ENCODE measurements at places on chromosomes 11 and 22.

- no peak for DNase-seq
These were observed 61.4 kb downstream of the MTMR3 start for GRCh38 chr22:29944339-29944738.

DNA sequence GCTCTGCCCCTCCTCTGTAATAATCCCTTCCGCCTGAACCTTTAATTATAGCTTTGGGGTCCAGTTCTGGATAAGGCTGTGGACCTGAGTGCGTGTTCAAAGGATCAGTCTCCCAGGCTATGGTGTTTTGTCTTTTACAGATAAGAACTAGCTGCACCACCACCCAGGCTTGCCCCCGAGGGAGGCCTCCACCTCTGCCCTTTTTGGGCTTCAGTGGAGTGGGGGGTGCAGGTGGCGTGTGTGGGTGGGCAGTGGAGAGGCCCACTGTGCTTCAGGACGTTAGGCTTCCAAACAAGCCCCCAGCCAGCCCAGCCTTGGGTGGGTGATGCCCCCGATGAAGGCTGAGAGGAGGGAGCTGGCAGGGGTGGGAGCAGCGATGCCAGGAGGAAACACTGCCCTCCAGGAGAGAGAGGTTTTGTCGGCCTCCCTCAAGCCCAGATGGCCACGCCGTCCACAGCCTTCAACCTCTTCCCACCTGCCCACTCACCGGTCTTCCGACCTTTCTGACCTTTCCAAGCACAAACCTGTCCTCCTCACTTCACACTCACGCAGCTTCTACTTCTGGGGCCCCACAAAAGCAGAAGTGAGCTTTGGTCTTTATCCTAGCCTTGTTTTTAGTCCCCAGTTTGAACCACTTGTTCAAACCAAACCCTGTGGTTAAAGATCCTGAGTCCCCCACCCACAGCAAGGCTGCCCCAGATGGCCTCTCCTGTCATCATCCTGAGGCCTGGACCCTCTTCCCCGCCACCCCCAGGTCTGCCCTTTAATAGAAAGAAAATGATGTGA is 20.4 kb downstream of the PSMD13 start:
- DNase-seq = no peak

DNA sequence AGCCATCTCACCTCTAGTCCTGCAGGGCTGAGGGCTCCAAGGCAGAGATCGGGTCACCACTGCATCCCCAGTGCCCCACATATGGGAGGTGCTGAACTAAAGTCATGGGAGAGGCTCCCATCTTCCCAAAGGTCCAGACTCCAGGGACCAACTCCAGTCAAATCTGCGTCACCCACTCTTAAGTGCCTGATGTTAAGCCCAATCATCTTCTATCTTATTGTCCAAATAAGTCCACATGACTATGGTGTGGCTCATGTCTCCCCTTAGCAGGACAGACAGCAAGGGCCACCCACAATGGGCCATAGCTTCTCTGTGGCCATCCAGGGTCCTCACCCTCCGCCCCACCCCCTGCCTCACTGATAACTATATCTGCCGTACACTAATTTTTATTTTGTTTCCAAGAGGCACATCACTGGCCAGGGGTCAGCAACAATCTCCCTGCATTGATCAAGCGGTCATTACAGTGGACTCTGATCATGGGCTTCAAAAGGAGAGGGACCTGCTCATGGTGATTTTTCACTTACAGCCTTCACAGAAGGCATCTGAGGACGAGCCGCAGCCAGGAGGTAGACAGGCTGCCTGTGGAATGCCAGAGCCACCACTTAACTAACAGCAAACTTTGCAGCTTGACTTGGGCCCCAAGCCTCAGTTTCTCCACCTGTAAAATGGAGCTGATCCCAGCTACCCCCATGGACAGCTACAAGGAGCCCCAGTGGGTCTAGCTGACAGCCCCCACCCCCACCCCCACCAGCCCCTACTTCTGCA is 23.3 kb downstream of the MYH9 start:
- DNase-seq = no peak

DNA sequence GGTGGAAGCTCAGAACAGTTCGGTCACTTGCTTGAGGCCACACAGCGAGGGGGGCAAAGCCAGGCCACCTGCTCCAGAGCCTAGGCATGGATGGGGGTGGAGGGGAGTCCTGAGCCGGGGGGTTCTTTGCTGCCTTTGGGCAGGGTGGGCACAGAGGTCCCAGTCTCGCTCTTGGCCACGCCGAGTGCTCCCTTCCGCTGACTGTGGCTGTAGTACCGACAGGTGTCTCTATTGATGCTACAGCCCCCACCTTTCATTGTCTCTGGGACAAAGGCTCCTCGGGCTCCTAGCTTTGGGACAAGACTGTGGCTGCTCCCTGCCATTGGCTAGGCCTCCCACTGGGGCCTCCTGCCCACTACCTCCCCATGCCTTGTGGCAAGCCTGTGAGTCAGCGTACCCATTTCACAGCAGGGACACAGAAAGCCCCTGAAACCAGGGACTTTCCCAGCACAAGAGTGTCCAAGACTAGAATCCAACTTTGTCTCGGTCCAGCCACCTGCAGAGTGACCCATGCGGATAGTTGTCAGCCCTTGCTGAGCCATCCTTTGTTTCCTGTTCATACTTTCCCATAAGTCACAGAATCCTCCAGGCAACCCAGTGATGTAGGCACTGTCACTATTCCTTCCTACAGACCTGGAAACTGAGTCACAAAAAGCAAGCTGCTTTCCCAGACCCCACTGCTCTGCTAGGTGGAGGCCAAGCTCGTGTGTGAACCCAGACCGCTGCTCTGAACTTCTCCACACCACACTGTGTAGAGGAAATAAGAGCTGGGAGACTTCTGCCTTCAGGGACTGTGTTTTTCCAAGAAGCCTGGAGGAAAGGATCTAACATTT is 17.2 kb downstream of the MYEOV start:
- no peak for DNase-seq

GRCh38 chr11:45660729-45661438 is 4.5 kb downstream of the CHST1 start:
- DNase-seq = no peak

GRCh38 chr22:18042685-18043084 is 18.3 kb upstream of the MICAL3 start:
- DNase-seq = no peak

- DNase-seq = no peak
These were observed 241.5 kb downstream of the DDX10 start for GRCh38 chr11:108906329-108906728.

DNA sequence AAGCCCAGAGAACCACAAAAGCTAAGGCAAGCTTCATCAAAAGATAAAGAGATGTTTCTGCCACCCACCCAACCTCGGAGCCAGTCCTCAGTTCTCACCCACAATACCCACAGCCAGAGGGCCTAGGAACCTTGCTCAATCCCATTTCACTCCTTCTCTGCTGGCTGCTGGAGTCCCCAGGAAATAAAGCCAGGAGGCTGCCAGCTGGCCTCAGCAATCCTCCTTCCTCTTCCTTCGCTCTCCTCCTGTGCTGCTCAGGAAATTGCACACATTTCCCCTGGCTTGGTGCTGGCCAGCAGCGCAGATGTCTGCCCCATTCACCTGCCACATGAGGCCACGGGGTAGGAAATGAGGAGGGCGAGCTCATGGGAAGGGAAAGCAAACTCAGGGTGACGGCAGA is 91.8 kb upstream of the LDLRAD3 start:
- DNase-seq = no peak

DNA sequence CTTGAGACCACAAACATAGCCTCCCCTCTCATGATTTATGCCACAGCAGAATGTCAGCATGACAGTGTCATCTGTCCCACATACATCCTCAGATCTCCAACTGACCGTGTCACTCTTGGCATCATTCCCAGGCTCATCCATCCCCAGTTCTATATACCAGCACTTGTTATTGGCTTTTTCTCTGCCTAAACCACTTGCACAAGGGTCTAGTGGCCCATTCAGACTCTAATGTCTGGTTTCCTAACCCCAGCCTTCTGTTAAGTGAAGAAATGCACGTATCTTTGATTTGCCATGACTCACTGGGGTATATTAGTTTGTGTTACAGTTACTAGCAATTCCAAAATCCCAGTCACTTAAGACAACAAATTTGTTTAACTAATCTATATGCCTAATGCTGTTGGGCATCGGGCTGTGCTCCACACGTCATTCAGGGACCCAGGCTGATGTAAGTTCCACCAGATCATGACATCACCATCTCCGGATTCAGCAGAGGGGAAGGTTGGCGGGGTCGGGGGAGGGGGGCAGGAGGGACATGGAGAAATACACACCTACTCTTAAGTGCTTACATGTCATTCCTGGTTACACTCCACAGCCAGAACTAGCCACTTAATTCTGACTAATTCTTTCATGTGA is 517.4 kb downstream of the BUD13 start:
- no peak for DNase-seq

DNA sequence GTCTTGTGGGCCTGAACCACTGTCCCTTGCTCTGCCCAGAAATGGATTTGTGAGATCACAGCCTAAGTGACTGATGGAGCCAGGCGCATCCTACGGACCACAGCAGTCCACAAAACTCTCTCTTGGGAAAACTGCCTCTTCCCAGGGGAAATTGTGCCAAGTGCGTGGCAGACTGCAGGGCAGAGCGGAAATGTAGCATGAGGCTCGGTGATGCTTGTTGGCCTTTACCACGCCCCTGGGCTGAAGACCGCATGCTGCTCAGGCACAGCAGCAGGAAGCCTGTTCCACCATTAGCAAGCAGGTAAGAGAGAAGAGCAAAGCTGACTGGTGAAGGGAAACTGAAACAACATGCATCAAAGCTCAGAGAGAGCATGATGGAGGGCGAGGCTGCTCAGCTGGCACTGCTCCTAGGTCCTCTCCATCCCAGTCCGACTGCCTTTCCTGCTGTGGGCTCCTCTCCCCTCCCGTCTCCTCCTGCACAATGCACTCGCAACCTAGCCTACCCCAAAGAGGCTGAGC is 26.5 kb upstream of the SCARF2 start:
- DNase-seq = peak; percentile 78

DNA sequence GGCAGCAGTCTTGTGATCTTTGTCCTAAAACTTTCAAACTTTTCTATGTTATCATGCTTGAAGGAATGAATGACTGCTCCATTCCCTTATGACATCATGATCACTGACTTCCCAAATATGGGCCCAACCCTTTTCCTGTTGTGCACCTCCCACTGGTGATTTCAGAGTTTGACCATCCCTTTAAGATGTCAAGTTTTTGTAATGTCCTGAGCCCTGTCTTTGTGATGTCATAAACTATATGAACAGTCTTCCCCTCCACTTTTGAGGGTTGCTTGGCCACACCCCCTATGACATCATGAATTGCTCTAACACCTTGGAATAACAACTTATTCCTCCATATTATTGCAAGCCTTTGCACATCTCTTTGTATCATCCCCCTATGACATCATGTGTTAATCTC is 16.5 kb upstream of the NUCB2 start:
- no peak for DNase-seq

DNA sequence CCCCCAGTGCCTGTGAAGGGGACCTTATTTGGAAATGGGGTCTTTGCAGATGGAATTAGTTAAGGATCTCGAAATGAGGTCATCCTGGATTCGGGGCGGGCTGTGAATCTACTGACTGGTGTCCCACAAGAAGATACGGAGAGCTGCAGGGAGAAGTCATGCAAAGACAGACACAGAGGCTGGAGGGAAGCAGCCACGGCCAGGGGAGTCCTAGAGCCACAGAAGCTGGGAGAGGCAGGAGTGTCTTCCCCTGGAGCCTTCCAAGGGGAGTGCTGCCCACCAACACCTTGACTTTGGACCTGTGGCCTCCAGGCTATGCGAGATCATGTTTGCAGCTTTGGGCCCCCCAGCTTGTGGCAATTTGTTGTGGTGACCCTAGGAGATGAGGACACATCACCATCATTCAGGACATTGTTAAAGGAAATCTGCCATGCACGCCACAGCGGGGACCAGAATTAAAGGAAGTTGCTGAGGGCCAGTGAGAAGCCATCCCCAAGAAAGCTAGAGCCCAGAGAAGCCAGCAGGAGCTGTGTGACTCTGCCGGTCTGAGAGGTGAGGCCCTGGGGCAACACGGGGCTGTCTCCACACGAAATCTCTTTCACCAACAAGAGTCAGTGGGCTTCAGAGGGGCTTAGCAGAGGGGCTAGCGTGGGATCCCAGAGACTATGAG is 434.7 kb downstream of the BRD1 start:
- no peak for DNase-seq

GRCh38 chr22:36042240-36042639 is 13.6 kb upstream of the RBFOX2 start:
- DNase-seq = no peak

GRCh38 chr11:9314291-9315077 is at the start of gene TMEM41B:
Gene TMEM41B, minus strand, starts transcription at chr11:9314593. Its CDS starts 152 bp downstream, at chr11:9314441.
- peak; percentile 99 for DNase-seq

DNA sequence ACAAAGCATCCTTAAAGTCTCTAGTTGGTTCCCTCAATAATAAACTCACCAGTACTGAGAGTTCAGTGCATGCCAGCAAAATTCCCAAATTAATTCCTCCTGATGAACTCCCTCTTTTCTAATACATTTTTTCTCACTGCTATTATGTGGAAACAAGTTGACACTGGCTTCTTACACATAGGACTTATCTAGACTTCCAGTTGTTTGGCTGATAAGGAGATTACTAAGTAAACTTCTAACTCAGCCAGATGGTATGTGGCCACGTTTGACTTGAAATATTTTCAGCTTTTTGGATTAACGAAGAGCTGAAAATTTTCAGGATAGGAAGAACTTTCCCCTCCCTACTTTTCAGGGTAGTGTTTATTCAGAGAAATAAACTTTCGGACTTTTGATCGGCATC is 1154.2 kb upstream of the TENM4 start:
- no peak for DNase-seq
